Cardiac septum (tissue), 1 donor: ENCODE measurements at places on chromosomes 3 and 15. TPM values are rescaled to one million over a fixed set of nuclear protein-coding genes. Genes with fewer than 3 reads are reported as not detected.

Gene P2RY1
- 4.8 TPM for total RNA-seq

Gene GOLGA8J
- not detected for total RNA-seq

Gene NTRK3
- total RNA-seq = 3.7 TPM

Gene ACKR2
- 1.5 TPM for total RNA-seq

Gene KCNAB1
- 2.5 TPM for total RNA-seq

Gene RHCG
- total RNA-seq = 2.0 TPM

Gene XRN1
- 24.5 TPM for total RNA-seq

Gene DPPA2
- not detected for total RNA-seq

Gene UBAP1L
- 2.4 TPM for total RNA-seq

Gene EXD1
- total RNA-seq = not detected

Gene PP2D1
- total RNA-seq = not detected

Gene SCAANT1
- not detected for total RNA-seq

Gene TM2D3
- total RNA-seq = 45.0 TPM

Gene IGF1R
- 57.2 TPM for total RNA-seq

Gene CACNA2D3
- total RNA-seq = 11.3 TPM

Gene DOCK3
- total RNA-seq = 6.1 TPM

Gene SLC28A2
- not detected for total RNA-seq

Gene CPNE9
- not detected for total RNA-seq

Gene SEMA5B
- total RNA-seq = 21.1 TPM

Gene BLM
- 0.75 TPM for total RNA-seq

Gene FBXW12
- not detected for total RNA-seq

Gene AMIGO3
- 0.35 TPM for total RNA-seq

Gene ISLR2
- 4.1 TPM for total RNA-seq

Gene GOLGA6B
- not detected for total RNA-seq

Gene EPHA6
- total RNA-seq = 0.24 TPM

Gene FES
- total RNA-seq = 16.2 TPM

Gene NME9
- not detected for total RNA-seq

Gene LMLN
- 10.1 TPM for total RNA-seq

Gene EIF4E3
- total RNA-seq = 54.7 TPM

Gene CYP8B1
- total RNA-seq = not detected

Gene CX3CR1
- total RNA-seq = 1.3 TPM

Gene MOBP
- total RNA-seq = 0.08 TPM

Gene CCDC39
- not detected for total RNA-seq

Gene CMTM8
- 5.5 TPM for total RNA-seq

Gene SLC22A14
- total RNA-seq = 0.24 TPM
